ENCODE measurements at places on chromosomes 4 and X.

DNA sequence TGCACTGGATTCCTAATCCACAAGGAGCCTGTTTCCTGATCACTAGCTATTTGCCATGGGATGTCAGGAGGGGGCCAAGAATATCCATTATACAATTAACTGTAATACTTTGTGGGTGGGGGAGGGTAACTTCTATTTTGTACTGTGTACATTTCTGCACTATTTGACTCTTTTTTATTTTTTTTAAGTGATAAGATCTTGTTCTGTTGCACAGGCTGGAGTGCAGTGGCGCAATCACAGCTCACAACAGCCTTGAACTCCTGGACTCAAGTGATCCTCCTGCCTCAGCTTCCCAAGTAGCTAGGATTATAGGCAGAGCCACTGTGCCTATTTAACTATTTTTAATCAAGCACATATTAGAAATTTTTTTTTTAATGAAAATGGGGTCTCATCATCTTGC lies 134.1 kb downstream of the ELOVL6 start:
- DNase-seq, result no peak

GRCh38 chr4:148052448-148052847 lies 320.6 kb downstream of the ARHGAP10 start:
- no peak for DNase-seq

DNA sequence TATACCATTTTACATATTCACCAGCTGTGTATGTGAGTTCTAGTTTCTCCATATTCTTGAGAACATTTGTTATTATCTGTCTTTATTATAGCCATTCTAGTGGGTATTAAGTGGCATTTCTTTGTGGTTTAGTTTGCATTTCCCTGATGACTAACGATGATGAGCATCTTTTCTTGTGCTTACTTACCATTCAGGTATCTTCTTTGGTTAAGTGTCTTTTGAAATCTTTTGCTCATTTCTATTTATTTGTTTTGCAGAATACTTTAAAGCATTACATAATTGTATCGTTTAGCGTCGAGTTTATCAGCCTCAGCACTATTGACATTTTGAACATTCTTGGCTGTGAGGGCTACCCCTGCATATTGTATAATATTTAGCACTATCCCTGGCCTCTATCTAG lies 85.4 kb downstream of the FRMPD4 start:
- DNase-seq, result no peak

DNA sequence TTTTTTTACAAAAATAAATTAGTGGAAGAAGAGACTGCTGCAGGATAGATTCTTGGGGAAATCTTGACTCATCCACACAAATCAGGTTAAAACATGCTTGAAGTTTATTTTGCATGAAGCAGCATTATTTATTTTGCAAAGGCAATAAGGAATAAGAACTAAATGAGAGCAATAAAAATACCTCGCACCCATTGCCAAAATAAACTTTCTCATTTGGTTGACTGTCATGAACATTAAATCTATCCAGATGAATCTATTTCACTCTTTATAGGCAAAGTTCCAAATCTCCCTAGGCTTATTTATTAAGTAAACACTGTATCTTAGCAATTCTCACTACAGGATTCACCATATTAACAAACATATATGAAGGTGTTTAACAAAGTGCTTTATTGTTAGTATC lies 58.9 kb downstream of the HOPX start:
- DNase-seq, result no peak

- no peak for DNase-seq
These were observed 18.6 kb downstream of the HELT start for GRCh38 chr4:185036842-185037241.

DNA sequence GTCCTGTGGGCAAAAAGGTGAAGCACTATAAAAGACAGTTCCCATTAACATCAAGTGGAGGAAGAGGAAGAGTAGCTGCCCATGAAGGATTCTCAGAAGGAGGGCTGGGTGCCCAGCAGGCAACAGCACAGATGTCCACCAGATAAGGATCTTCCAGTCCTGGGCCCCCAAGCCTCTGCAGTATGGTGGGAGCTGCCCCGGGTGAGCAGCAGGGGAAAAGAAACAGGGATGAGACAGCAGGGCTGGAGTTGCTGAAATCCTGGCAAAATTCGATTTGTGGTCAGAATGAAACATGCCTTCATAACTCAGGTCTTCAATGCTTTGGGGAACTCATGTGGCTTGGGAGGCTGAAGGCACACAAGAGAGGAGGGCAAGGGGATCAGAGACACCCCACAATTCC lies 94.6 kb downstream of the RASL11B start:
- DNase-seq, result no peak

DNA sequence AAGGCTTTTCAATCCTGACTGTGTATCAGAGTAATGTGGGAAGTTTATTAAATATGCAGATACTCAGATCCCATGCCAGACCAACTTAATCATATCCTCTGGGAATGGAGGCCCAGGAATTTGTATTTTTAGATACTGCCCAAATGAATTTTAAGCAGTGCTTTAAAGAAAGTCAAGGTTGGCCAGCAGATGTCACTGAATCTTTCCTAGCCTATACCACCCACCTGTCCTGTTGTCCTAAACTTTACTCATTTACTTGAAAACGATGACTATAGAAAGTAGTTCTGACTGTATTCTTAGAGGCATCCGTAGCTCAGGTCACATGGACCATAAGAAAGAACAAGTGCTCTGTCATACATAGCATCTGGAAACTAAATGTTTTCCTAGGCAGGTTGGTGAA lies 79.9 kb downstream of the AMOT start:
- no peak for DNase-seq

DNA sequence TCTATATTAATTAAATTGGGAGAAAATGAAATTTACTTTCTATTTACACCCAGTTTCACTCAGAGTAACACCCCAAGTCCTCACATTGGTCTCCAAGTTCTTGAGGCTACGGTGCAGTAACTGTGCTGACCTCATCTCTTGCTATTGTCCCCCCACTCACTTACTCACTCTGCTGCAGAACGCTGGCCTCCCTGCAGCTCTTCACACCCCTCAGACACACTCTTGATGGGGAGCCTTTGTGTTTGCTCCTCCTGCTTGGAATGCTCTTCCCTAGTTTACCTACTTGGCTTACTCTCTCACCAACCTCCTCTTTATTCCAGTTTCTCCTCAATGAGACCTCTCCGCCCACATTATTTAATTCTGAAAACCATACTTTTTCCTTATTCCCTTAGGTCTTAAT lies 22.2 kb upstream of the SPARCL1 start:
- no peak for DNase-seq

DNA sequence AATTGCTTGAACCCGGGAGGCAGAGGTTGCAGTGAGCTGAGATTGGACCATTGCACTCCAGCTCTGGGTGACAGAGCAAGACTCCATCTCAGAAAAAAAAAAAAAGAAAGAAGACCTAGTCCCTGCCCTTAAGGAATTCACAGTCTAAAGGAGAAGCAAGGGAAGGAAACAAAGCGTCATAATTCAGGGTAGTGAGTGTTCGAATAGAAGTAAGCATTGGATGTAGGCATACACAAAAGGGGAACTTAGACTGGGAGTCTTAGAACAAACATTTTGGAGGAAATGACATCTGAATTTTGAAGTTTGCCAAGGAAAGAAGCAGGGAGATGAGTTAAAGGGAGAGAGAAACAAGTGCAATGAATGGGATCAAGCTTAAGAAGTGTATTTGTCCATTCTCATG lies 32.4 kb downstream of the PPM1K start:
- no peak for DNase-seq

DNA sequence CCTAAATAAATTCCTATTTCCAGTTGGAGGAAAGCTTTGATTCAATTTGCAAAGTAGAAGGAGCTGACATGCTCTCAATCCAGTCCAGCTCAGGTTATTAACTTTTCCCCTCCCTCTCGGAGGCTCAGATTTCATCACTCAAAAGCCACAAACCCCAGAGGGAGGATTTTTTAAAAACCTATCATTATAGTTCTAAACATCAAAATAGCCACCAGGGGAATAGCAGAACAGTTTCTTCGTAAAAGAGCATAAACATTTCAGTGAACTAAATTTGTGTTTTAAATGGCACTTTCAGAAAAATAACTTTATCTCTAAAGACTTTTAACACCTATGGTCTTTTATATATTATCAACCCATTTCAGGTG lies 8.8 kb downstream of the GPRIN3 start:
- no peak for DNase-seq

DNA sequence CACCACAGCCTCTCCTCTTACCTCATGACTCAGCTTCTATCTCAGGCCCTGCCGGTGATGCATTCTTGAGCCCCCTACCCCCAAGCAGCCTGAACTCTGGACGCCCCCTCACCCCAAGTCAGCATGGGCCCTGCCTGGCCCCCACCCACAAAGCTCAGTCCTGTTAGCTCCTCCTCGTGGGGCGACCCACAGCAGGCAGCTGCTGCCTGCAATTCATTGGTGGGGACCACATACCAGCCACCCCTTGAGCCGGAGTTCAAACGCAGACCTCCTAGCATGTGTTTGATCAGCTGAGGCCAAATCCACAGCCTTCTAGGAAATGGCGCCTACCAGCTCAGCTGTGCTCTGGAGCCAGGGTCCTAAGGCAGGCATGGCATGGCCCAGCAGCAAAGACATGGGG lies 111.8 kb downstream of the EFNB1 start:
- no peak for DNase-seq

GRCh38 chr4:127134490-127134889 lies 498.3 kb upstream of the INTU start:
- no peak for DNase-seq

DNA sequence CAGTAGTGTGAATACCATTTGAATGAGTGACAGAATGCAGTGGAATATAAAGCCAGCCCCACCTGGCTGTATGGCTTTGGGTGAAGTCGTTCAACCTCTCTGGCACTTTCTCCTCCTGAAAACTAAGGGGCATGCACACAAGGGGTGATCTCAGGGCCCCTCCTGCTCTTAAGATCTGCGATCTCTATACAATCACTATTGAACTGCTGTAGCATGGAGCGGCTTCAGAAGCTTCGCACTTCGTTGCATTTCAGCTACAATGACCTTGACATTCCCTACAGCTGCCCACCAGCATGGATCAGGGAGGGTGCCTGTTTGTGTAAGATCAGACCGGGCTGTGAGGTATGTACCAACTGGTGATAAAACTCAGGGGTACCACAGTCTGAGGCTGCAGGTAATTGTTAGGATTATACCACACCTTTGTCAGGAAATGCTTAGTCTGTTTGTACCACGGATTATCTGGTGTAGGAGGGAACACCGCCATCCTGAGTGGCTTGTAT lies 85.2 kb downstream of the AASDH start:
- no peak for DNase-seq

DNA sequence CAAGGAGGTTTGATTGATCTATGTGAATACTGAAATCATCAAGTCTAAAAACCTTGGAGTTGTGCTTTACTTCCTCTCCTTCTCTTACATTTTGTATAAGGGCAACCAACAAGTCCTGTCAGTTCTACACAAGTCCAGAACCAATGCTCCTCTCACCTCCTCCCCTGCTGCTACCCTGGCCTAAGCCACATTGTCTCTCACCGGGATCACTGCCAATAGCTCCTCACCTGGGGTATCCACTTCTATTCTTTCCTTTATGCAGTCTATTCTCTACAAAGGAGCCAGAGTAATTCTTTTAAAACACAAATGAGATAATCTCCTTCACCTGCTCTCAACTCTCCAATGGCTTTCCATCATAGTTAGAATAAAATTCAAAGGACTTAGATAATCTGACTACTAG lies 13.3 kb upstream of the ARHGEF6 start:
- no peak for DNase-seq

- DNase-seq, result no peak
These were observed 228.4 kb upstream of the EMCN start for GRCh38 chr4:100746141-100746739.

GRCh38 chrX:130714665-130715064 lies 188.3 kb downstream of the ENOX2 start:
- DNase-seq, result no peak

- no peak for DNase-seq
These were observed 73.6 kb downstream of the EGF start for GRCh38 chr4:109985993-109986974.

DNA sequence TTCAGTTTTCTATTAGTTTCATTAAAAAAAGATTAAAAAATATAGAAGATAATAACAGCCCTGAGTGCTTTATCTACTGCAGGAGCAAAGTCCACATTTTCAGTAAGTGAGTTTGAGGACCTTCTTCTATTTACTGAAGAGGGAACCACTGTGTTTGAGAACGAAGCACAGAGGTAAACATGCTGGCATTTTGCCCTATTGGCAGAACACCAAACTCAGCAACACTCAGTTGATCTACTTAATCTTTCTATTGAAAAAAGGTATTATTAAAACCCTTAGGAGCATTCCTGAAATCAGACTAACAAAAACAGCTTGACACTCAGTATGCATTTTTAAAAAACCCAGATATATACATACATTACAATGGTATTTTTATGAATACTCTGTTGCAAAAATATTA lies 1496.7 kb downstream of the TECRL start:
- no peak for DNase-seq

- DNase-seq, result no peak
These were observed 161.1 kb upstream of the TLL1 start for GRCh38 chr4:165711912-165712311.

GRCh38 chrX:105226499-105226898 lies 6.0 kb upstream of the TEX13A start:
- no peak for DNase-seq

- DNase-seq, result no peak
These were observed 24.5 kb upstream of the SORBS2 start for GRCh38 chr4:185836241-185837084.

- DNase-seq, result no peak
These were observed 164.2 kb upstream of the NRK start for GRCh38 chrX:105658136-105658535.

DNA sequence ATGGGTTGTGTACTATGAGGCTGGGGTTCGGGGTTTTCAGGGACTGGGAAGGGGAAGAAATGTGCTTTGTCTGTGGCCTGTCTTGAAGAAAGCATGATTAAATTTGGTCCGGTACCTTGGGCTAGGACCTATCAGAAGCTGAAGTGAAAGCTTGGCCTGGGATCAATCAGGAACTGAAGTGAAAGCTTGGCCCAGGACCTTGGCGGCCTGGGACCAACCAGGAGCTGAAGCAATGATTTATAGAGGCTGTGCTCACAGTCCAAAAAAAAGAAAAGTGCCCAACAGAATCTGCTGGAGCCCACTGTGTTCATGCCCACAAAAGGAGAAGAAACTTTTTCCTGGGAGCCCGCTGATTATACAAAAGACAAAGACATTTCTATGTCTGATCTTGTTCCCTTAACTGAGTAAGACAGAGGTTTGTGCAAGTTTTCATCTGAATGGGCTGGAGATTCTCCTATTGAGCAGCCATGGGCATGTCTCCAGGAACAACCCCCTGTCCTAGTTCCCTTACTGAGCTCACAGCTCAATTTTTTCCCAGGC lies 1427.9 kb downstream of the FAM133A start:
- no peak for DNase-seq

- DNase-seq, result no peak
These were observed 37.9 kb downstream of the FAT1 start for GRCh38 chr4:186685767-186686183.

DNA sequence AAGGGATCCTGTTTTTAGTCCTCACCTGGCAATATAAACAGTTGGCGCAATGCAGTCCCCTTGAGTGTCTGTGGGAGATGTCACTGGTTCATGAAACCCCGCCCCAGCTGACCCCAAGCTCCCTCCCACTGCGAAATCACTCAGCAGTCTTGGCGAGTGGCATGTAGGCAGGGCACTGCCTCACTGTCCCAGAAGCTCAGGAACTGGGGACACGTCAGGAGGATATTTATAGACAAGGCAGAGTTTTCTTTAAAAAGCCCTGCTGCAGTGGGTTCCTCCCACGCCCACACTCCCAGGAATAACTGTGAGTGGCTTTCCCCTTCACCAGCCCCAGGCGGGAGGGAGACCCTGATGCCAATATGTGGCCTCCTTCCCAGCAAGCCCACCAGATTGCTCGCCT lies 44.3 kb upstream of the PPP2R2C start:
- DNase-seq, result no peak
